Activated CD8-positive, alpha-beta memory T cell treated with anti-CD3 and anti-CD28 coated beads, Interleukin-2, amount 10 ng/mL, durations not matched to agents 7 days and 5 days (primary cell): ENCODE measurements at places on chromosomes 1 and 21. TPM values are rescaled to one million over a fixed set of nuclear protein-coding genes. Genes with fewer than 3 reads are reported as not detected.
A peak's percentile ranks its signal among the peaks of the same experiment; 100 is the strongest.

DNA sequence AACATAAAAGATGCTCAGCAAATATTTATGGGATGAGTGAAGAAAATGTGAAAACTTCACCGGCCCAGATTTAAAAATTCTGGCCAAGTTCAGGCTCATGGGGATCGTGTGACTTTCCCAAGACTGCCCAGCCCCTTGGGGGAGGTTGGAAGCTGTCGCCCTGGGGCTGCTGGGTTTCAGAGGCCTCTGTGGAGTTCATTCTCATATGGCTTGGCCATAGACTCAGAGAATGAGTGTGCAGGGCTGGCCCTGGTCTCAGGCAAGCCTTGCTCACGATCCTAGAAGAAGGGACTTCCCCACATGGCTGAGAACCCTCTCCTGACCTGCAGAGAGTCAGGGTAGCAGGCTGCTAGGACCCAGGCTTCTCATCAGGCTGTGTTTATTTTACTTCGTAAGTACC is 24.6 kb downstream of the PADI2 start:
- DNase-seq, result no peak

- DNase-seq, result no peak
Observed at GRCh38 chr21:37478794-37479193, 112.2 kb downstream of the DYRK1A start.

GRCh38 chr1:31434101-31434871 is 21.3 kb downstream of the SERINC2 start:
- DNase-seq, result no peak

DNA sequence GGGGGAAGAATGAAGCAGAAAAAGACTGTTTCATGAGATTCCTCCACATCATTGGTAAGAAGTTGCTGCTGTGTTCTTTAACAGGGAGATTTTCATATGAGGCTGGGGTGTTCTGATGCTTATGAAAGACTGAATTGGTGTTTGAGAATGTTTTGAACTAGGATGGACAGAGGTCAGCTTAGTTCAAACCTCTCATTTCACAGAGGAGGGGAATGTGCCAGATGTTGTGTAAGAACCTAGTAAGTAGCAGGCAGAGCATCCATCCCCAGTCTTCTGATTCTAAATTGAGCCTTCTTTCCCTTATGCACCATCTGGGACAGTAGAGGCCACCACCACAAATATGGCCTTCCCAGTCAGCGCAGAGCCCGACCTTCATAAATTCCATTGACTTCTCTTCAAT is 43.7 kb downstream of the SAMD13 start:
- no peak for DNase-seq

DNA sequence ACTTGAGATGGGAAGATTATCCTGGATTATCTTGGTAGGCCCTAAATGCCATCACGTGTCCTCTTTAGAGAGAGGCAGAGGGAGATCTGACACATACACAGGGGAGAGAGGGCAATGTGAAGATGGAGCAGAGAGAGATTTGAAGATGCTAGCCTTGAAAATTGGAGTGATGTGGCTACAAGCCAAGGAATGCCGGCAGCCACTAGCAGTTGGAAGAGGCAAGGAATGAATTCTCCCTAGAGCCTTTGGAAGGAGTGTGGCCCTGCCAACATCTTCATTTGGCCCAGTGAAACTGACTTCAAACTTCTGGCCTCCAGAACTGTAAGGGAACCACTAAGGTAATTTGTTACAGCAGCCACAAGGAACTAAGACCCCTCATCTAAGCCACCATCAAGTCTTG is 8.9 kb upstream of the CAMTA1 start:
- no peak for DNase-seq

- DNase-seq, result no peak
Observed at GRCh38 chr1:216293683-216294082, 129.6 kb downstream of the USH2A start.

DNA sequence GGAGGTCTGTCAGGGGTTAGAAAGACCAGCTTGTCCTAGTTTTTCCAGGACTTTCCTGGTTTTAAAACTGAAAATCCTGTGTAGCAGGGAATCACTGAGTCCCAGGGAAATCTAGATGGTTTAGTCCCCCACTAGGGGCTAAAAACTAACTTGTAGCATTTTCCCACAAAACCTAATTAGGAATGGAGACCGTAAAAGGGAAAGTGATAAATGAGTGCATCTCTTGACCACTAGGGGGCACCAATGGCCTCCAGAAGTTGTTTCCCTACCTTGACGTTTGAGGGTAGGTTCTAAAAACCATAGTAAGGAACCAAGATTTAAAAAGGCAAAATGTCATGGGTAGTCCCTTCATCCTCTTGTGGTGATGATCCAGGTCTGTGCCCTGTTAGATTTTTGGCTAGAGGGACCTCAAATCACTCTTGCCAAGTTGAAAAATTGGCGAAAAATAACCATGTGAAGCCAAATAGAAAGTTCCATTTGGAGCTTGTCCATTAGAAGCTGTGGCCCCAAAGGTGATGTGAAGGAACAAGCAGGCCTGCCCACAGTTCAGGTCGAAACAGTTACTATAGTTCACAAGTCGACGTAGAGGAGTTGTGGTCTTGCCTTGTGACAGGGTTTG is 24.5 kb downstream of the CLIC6 start:
- peak; percentile 51 for DNase-seq

DNA sequence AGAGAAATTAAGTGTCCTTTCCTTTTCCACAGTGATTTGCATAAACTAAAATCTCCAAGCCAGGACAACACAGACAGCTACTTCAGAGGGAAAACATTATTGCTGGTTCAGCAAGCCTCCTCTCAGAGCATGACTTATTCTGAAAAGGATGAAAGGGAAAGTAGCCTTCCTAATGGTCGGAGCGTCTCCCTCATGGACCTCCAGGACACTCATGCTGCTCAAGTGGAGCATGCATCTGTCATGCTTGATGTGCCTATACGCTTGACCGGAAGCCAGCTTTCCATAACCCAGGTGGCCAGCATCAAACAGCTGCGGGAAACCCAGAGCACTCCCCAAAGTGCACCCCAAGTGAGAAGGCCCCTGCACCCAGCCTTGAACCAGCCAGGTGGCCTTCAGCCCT is 39.1 kb downstream of the CLEC20A start:
- DNase-seq, result no peak

GRCh38 chr21:33308586-33309490 is 15.9 kb upstream of the IFNAR1 start:
- no peak for DNase-seq

DNA sequence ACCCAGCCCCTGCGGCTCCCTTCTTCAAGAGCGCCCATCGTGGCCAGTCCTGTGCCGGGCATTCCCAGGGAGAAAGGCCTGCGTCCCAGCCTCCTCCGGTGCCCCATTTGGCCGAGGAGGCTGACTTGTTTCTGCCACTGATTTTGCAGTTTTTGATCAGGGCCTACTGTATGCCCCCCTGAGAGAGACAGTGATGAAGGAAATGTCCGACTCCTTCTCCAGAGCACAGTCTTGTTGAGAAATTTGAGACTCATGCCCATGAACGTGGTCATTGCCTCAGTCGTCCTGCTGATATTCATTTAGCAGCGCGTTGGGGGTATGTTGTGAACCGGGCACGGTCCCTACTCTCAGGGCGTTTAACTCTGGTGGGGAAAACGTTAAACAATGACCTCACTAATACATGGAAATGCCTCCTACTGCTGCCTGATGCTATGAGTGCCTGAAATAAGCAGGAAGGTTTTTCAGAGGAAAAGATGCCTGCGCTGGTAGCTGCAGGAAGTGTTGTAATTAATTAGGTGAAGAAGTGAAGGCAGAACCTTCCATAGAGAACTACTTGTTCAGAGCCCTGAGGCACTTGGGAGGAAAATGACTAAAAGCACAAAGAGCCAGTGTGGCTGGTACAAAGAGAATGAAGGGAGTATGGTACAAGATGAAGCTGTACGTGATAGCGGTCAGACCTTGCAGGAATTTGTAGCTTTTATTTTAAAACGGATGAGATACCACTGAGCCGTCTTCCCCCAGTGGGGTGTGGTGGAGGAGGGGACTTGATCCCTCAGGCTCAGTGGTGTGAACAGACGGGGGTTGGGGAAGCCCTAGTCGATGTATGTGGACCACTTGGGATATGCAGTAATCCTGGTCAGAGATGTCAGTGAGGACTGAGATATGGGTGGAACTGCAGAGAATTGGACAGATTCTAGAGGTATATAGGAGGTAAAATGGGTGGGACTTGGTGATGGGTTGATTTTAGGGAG is 730 bp downstream of the ZCCHC17 start:
- peak; percentile 41 for DNase-seq

DNA sequence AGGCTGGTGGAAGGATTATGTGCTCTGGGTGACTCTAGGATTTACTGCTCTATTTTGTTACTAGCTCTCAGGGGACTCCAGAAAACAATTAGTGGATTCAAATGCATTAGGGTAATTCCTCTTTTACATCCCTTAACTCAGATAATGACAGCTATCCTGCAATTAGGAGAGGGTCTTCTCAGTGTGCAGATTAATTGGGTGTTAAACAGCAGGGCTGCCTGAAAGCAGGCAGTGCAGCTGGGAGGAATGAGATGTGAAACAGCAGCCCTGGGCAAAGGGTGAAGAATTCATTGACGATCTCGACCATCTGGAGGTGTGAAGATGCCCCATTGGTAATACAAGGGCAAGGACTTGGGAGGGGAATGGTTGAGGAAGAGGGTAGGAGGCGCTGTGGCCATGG is 66.1 kb downstream of the HTR6 start:
- DNase-seq, result no peak

GRCh38 chr21:37008724-37009123 is 2.2 kb downstream of the RIPPLY3 start:
- no peak for DNase-seq

Gene ERVH48-1
- not detected for total RNA-seq

Gene LRRC39
- 0.82 TPM for total RNA-seq

Gene NADK
- 100 TPM for total RNA-seq

Gene RNU1-1
- total RNA-seq, result 3,744 TPM

Gene CFHR4
- not detected for total RNA-seq

Gene RHBDL2
- total RNA-seq, result not detected
